ENCODE measurements at places on chromosomes 3 and 15.

DNA sequence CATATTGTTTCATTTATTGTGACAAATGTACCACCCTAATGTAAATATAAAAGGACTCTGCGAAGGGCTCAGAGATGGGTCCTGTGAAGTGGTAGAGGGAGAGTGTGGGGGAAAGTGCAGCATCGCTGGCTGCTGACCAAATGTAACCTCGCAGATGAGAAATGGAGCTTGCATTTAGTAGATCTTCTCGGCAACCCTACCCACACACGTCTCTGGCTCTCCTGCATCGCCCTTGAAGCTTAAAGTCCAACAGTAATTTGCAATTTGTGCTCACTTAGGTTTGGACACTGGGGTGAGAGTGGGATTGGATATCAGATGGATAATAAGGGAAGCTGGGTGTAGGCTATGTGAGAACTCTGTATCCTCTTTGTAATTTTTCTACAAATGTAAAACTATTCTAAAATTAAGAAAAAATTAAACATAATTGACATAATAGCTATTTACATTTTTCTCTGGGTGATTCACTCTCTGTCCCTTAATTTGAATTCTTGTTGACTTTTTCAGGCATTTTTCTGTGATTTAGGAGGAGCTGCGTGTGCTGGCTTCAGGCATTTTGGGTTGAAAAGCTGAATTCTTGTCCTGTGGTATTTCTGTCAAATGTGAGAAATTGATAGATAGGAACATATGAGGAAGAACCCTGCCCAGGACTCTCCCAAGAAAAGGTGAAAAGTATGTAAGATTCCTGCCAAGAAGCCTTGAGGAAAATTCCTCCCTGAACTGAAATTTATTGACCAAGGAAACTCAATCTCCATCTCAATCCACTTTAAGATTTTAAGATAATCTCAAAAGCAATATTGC lies 524.7 kb upstream of the MCTP2 start:
- no peaks in the 10 kb centered on the region for H3K4me1 ChIP-seq
- H3K36me3 ChIP-seq, result no peaks in the 10 kb centered on the region
- H3K27me3 ChIP-seq, result no peaks in the 10 kb centered on the region
- H3K27ac ChIP-seq, result no peak overlapping the region

- H3K27ac ChIP-seq, result no peak overlapping the region
- no peaks in the 10 kb centered on the region for H3K36me3 ChIP-seq
- H3K4me3 ChIP-seq, result no peak overlapping the region
Observed at GRCh38 chr3:110984456-110985250, 87.0 kb upstream of the NECTIN3 start.

GRCh38 chr15:65690778-65691177 lies 69.0 kb downstream of the SLC24A1 start:
- H3K4me1 ChIP-seq, result peaks cover 11% of the 10 kb centered on the region
- no peaks in the 10 kb centered on the region for H3K27me3 ChIP-seq
- no peak overlapping the region for H3K4me3 ChIP-seq
- no peak for DNase-seq
- H3K27ac ChIP-seq, result no peak overlapping the region

GRCh38 chr3:128276146-128276435 lies 122.8 kb downstream of the EEFSEC start:
- no peak for DNase-seq
- H3K27ac ChIP-seq, result no peak overlapping the region
- H3K4me1 ChIP-seq, result no peaks in the 10 kb centered on the region
- H3K4me3 ChIP-seq, result no peak overlapping the region
- no peaks in the 10 kb centered on the region for H3K36me3 ChIP-seq

DNA sequence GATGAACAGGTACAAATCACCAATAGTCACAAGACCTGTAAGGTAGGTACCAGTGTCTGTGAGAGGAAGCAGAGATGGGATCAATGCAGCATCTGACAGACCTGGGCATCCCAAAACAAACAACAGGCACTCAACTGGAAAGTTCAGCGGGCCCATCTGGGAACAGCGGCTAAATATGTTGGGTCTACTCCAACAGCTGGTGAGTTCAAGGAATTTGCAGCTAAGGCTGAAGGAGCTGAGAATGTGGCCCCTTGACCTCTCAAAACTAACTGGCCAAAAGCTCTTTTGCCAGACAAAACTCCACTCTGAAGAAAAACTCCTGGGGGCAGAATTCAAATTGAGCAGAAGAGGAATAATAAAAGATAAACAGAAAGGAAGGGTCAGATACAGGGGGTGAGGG lies 24.4 kb downstream of the AVEN start:
- no peak for DNase-seq
- peaks cover 15% of the 10 kb centered on the region for H3K4me1 ChIP-seq
- peaks cover 5% of the 10 kb centered on the region for H3K27me3 ChIP-seq
- H3K4me3 ChIP-seq, result no peak overlapping the region

GRCh38 chr3:14463330-14464140 lies 61.1 kb downstream of the SLC6A6 start:
- no peaks in the 10 kb centered on the region for H3K27me3 ChIP-seq
- H3K4me1 ChIP-seq, result peaks cover 1% of the 10 kb centered on the region
- H3K36me3 ChIP-seq, result peaks cover 25% of the 10 kb centered on the region
- H3K4me3 ChIP-seq, result no peak overlapping the region
- no peak for DNase-seq

- DNase-seq, result no peak
- no peak overlapping the region for H3K27ac ChIP-seq
- no peak overlapping the region for H3K4me3 ChIP-seq
- H3K4me1 ChIP-seq, result peaks cover 3% of the 10 kb centered on the region
- no peaks in the 10 kb centered on the region for H3K27me3 ChIP-seq
Observed at GRCh38 chr3:188875413-188875812, 296.4 kb upstream of the TPRG1 start.

- H3K27me3 ChIP-seq, result no peaks in the 10 kb centered on the region
- peaks cover 19% of the 10 kb centered on the region for H3K36me3 ChIP-seq
- peak; percentile 65 for DNase-seq
Observed at GRCh38 chr15:60520825-60521368, 42.0 kb upstream of the ICE2 start.

DNA sequence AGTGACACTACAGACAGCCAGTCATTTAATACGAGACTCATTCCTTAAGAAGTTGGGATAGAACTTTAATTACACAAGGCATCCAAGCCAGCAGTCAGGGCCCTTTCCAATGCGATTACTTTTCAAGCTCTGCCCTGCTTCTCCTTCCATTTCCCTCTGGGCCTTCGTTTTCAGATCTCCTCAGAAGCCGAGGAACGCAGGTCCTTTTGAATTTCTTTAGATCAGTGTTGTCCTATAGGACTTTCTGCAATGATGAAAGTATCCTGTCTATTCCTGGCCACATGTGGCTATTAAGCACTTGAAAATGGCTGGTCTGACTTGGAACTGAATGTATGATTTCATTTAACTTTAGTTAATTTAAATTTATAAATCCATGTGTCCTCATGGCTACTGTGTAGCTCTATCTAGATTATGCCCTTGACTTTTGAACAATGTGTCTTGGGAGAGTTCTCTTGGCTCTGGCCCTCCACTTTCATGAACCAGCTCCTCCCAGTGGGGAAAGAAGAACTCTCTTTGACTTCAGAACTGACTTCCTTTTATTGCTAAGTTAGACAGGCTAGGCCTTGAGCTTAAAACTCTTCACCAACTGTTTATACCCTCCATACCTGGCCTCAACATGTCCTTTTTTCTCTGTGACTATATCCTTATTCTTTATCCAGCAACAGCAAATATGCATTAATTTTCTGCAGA lies 22.6 kb downstream of the TGFBR2 start:
- no peak for DNase-seq
- H3K4me1 ChIP-seq, result peaks cover 79% of the 10 kb centered on the region
- peaks cover 55% of the 10 kb centered on the region for H3K36me3 ChIP-seq
- H3K4me3 ChIP-seq, result peak overlapping the region; percentile 68
- H3K27ac ChIP-seq, result peak overlapping the region; percentile 96
- H3K27me3 ChIP-seq, result no peaks in the 10 kb centered on the region

GRCh38 chr3:60176614-60177013 lies 1074.6 kb downstream of the FHIT start:
- DNase-seq, result no peak
- no peaks in the 10 kb centered on the region for H3K27me3 ChIP-seq
- H3K4me1 ChIP-seq, result peaks cover 6% of the 10 kb centered on the region
- H3K36me3 ChIP-seq, result no peaks in the 10 kb centered on the region
- no peak overlapping the region for H3K27ac ChIP-seq

DNA sequence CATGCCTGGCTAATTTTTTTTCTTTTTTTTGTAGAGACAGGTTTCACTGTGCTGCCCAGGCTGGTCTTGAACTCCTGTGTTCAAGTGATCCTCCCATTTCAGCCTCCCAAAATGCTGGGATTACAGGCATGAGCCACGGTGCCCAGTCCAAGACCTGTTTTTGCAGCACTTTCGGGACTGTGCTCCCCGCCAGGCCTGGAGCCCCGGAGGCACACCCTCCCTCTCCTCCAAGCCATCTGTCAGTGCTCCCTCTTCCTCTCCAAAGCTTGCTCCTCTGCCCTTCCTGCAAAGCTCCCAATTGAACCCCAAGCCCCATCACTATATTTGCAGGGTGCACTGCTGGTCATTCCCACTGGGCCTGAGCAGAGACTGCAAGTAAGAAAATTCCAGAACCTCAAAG lies 98.1 kb downstream of the CORO2B start:
- DNase-seq, result no peak
- peaks cover 6% of the 10 kb centered on the region for H3K27me3 ChIP-seq
- H3K36me3 ChIP-seq, result no peaks in the 10 kb centered on the region
- peaks cover 4% of the 10 kb centered on the region for H3K4me1 ChIP-seq

DNA sequence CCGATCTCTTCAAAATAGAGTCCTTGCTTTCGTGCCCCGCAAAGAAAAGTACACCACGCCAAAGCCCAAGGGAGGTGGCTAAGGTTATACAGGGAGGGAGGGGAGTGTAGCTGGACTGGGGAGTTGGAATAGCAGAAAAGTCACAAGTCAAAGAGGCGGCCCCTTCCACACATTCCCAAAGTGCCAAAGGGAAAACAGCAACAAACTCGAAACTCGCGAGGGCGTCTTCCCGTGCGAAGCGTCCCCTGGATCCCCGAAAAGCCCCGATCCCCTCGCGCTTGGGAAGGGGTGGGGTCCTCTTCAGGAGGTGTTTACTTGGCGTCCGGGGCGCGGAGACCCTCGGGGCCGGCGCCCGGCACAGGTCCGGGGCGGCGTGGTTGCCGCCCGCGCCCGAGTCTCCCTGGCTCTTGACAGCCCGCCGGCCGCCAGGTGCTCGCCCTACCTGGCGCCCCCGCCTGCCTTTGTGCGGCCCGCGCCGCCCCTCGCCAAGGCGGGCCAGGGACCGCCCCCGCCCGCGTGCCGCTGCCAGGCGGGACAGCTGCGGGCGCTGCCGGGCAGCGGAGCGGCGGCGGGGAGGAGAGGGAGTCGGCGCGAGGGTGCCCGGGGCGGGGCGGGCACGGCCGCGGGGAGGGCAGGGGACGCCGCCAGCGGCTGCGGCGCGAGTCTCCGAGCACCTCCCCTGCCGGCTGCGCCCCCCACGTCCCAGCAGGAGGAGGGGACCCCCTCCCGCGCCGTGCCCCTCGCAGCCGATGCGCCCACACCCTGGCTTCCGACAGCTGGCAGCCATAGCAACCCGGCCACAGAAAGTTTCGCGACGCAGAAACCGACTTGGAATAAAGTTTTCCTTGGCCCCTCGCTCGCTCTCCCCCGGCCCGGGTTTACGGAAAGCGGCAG lies 966 bp downstream of the MYO1E start:
- peak overlapping the region; percentile 91 for H3K27ac ChIP-seq
- H3K27me3 ChIP-seq, result peaks cover 56% of the 10 kb centered on the region
- peaks cover 8% of the 10 kb centered on the region for H3K36me3 ChIP-seq
- DNase-seq, result no peak
- H3K4me1 ChIP-seq, result peaks cover 33% of the 10 kb centered on the region
- H3K4me3 ChIP-seq, result peak overlapping the region; percentile 98

DNA sequence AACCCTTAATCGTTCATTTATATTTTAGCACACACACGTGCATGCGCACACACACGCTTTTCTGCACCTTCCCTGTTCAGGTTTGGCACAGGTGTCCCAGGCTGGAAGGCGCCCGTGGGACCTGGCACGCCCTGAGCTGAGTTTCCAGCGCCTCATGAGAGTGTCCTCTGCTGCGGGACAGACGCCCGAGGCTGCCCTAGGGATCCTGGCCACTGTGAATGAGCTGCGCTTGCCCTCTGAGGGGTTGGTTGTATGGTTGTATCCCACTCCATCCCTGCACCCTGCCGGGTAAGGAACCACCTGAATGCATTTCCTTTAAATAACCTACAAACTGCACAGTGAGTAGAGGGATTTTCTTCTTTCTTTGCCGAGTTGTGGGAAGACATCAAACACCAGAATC lies 12.2 kb upstream of the MEX3B start:
- DNase-seq, result no peak
- no peak overlapping the region for H3K27ac ChIP-seq
- H3K4me1 ChIP-seq, result no peaks in the 10 kb centered on the region
- no peaks in the 10 kb centered on the region for H3K36me3 ChIP-seq
- H3K4me3 ChIP-seq, result no peak overlapping the region

DNA sequence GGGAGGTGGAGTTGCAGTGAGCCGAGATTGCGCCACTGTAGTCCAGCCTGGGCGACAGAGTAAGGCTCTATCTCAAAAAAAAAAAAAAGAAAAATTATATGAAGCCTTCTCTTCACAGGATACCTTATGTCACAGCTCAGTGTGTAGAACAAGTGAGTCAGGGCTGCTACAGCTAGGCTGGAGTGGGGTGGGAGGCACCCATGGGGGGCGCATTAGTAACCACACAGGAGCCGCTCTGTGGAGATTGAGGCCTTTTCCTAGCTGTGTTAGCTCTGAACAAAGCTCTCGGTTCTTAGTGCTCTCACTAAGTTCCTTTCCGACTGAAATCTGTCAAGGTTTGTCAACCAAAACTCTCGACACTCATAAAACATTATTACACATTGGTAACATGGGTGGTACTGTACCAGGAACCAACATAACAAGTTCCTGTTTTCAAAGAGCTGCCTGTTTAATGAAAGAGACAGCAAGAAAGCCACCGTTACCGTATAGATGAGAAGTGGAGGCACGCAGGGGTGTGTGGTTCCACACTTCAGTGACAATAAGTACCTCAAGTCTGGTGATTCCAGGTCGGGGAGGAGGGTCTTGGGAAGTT lies 4.5 kb downstream of the LRRC31 start:
- no peaks in the 10 kb centered on the region for H3K36me3 ChIP-seq
- peaks cover 23% of the 10 kb centered on the region for H3K4me1 ChIP-seq
- peak overlapping the region; percentile 14 for H3K27ac ChIP-seq
- no peak for DNase-seq
- no peak overlapping the region for H3K4me3 ChIP-seq

DNA sequence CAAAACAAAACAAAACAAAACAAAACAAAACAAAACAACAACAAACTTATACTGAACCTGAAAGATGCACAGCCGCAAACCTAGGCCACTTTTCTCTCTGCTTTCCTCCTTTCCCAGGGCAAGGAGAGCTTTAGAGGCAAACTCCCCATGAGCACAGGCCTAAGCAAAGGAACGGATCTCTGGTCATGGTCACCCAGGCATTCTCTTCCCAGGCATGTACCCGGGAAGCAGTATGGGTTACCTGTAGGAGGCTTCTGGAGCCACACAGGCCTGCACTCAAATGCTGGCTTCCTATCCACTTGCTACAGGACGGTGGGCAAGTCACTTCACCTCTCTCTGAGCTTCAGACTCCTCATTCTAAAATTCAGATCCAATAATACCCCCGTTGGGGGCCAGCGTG lies 171.8 kb downstream of the SMAD6 start:
- H3K27me3 ChIP-seq, result peaks cover 16% of the 10 kb centered on the region
- no peak overlapping the region for H3K4me3 ChIP-seq
- peaks cover 14% of the 10 kb centered on the region for H3K4me1 ChIP-seq
- no peak overlapping the region for H3K27ac ChIP-seq
- DNase-seq, result no peak

- H3K27me3 ChIP-seq, result peaks cover 28% of the 10 kb centered on the region
- H3K4me1 ChIP-seq, result no peaks in the 10 kb centered on the region
- H3K36me3 ChIP-seq, result no peaks in the 10 kb centered on the region
Observed at GRCh38 chr15:77824361-77825251, 191.9 kb upstream of the LINGO1 start.

All from T-helper 2 cell treated with Interferon-gamma antibody and Interleukin-4, amounts not matched to agents 5 μg/mL and 100 μg/mL, for 36 hours (primary cell).